ENCODE measurements at places on chromosomes 2 and 18. TPM values are rescaled to one million over a fixed set of nuclear protein-coding genes. Genes with fewer than 3 reads are reported as not detected.

The ABCB6 gene
- 18.9 TPM for total RNA-seq

The GPBAR1 gene
- total RNA-seq: 0.10 TPM

The DQX1 gene
- total RNA-seq: under 0.01 TPM

The KCNJ3 gene
- not detected for total RNA-seq

The TCF23 gene
- total RNA-seq: not detected

The RMC1 gene
- 21.6 TPM for total RNA-seq

The TNFRSF11A gene
- total RNA-seq: 11.9 TPM

The MAP3K19 gene
- not detected for total RNA-seq

The KLHL29 gene
- total RNA-seq: 8.2 TPM

The AQP12B gene
- not detected for total RNA-seq

The EPB41L3 gene
- 60.9 TPM for total RNA-seq

The REG3G gene
- not detected for total RNA-seq

The KLHL30 gene
- not detected for total RNA-seq

The IL1RN gene
- total RNA-seq: not detected

The DLX1 gene
- total RNA-seq: 0.29 TPM

The HS1BP3 gene
- 28.5 TPM for total RNA-seq

The PDE1A gene
- total RNA-seq: 1.7 TPM

The CYS1 gene
- total RNA-seq: 0.33 TPM

The HOXD13 gene
- not detected for total RNA-seq

The NOTO gene
- total RNA-seq: not detected

The DSEL gene
- 25.1 TPM for total RNA-seq

The ANKRD30BL gene
- not detected for total RNA-seq

The PID1 gene
- total RNA-seq: under 0.01 TPM

The TRIM43 gene
- total RNA-seq: not detected

The CAPN14 gene
- total RNA-seq: not detected

The DNAH6 gene
- under 0.01 TPM for total RNA-seq

The NPAS2 gene
- total RNA-seq: 32.3 TPM

The BIRC6 gene
- total RNA-seq: 178 TPM

The ZNF804A gene
- 0.33 TPM for total RNA-seq

The OTOF gene
- total RNA-seq: 2.3 TPM

The RFTN2 gene
- total RNA-seq: 5.9 TPM

The DNAJC5G gene
- total RNA-seq: 0.98 TPM

The NAT8 gene
- not detected for total RNA-seq

The DYSF gene
- total RNA-seq: 148 TPM

The SKA1 gene
- 6.9 TPM for total RNA-seq

The LRRTM1 gene
- not detected for total RNA-seq

The EPAS1 gene
- 392 TPM for total RNA-seq

The PHLPP1 gene
- total RNA-seq: 10.7 TPM

The TRAK2 gene
- total RNA-seq: 38.9 TPM

The HEATR5B gene
- total RNA-seq: 28.4 TPM

The ERMN gene
- not detected for total RNA-seq

The DPYSL5 gene
- not detected for total RNA-seq

The SULT1C2 gene
- total RNA-seq: not detected

The INPP1 gene
- 21.2 TPM for total RNA-seq

The C2orf72 gene
- not detected for total RNA-seq

The MTCL1 gene
- total RNA-seq: 22.2 TPM

The FBXO48 gene
- 0.48 TPM for total RNA-seq

The LYPD6 gene
- total RNA-seq: 1.3 TPM

The LYPD6B gene
- total RNA-seq: 0.10 TPM

The TCF7L1 gene
- 8.3 TPM for total RNA-seq

The RRM2 gene
- total RNA-seq: 59.2 TPM

The HOXD8 gene
- 24.8 TPM for total RNA-seq

The SERPINB12 gene
- total RNA-seq: not detected

The ARHGAP25 gene
- total RNA-seq: 5.2 TPM

The LGALSL gene
- total RNA-seq: 5.9 TPM

The FBXO36 gene
- 2.4 TPM for total RNA-seq
